EL (cell line): ENCODE measurements at places on chromosomes 7 and 10.

- DNase-seq = peak; percentile 70
These were observed at the start of gene BICC1 for GRCh38 chr10:58512491-58513187. BICC1 (plus strand) TSS chr10:58512872; CDS start chr10:58513144, 272 bp downstream.

- no peak for DNase-seq
These were observed 156.9 kb upstream of the RHOBTB1 start for GRCh38 chr10:61100887-61101286.

- no peak for DNase-seq
These were observed 81.0 kb downstream of the SORCS1 start for GRCh38 chr10:107083388-107084009.

GRCh38 chr10:88062385-88062784 lies 199.0 kb downstream of the PTEN start:
- no peak for DNase-seq

- no peak for DNase-seq
These were observed 161.7 kb downstream of the C7orf25 start for GRCh38 chr7:42750172-42750571.

DNA sequence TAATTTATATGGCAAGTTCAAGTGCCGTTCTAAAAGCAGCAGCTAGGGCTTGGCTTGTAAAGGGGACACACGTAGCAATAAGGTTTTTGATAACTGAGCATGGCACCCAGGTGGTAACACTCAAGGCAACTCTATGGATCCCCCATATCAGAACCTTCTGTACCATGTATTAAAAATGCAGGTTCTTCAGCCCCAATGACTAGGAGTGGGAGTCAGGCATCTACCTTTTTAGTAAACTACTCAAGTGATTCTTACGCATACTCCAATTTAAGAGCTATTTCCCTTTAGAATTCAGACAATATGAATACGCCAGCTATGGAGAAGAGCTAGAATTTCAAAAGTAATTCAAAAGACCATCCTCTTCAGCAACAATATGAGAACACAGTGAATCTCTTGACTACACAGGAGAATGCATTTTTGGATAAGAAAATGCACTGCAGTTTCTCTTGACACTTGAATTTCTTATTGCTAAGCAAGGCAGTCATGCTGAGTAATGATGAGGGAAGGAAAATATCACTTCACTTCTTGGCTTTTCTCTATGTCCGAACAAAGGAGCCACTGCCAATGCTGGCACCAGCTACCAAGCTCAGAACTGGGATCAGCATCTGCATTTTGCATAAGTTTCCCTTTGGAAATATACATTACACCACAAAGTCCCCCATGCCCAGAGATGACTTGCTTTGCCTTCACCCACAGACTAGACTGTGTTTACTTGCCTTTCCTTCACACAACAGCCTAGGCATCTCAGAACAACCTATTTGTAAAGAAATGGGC lies 53.5 kb downstream of the ABLIM1 start:
- DNase-seq = no peak

DNA sequence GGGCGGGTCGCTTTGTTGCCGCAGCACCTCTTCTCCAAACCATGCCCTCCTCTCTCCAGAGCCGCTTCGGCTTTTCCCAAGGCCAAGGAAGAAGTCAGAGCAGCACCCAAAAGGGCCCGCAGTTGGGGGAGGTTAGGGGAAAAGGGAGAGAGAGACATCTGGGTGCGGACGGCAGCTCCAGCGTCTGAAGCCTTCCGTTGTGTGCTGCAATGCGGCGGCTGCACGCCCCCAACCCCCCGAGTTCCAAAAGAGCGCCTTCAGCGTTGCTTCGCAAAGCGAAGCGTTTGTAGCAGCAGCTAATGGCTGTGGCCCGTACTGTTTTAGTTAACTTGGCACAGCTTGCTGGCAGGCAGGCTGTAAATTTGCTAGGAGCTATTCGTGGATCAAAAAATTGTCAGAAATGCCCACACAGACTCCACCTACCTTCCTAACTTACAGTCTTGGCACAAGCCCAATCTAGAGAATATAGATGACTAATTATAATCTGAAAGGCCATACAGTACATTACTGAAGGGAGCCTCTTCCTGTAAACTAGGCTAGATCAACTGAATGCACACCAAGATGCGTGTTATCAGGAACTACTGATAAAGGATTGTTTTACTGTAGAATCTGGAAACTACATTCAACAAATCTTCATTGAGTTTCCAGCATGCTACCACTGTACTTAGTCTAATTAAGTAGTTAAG lies 1.1 kb upstream of the KBTBD2 start:
- DNase-seq = peak; percentile 73

- DNase-seq = no peak
These were observed 13.9 kb downstream of the PIK3AP1 start for GRCh38 chr10:96706331-96706853.

DNA sequence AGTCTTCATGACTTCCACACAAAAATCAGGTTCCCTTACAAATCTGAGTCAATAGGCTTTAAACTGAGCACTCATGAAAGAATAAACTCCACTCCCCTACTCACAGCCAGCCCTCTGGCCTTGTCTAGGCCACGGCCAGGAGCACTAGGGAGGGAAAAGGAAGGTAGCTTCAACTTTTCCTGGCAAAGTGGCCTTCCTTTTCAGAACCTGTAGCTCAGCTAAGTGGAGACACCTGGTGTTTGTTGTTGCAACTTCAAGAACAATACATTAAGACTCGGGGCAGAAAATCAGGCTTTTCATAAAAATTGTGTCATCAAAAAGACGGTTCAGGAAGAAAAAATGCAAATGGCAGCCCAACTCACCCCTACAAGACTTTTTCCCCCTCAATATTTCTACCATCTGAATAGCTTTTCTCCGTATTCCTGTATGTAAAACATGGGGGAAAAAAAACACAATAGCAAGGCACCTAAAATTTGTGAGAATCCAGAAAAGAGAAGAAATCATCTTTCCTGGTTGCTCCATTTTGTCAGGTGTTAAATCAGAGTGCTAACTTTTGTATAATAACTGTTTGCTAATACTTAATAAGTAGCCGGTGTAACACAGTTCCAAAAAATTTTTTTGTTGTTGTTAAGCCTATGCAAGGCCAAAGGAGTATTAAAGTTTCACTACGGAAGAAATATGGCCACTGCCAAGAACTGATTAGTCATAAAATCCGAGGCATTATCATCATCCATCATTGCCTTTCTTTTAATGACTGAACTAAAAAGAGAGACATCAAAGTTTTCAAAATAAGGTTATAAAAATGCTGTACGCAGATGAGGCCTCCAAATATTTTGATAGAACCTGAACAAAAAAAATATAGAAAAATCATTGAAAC lies 66.2 kb upstream of the ARID5B start:
- peak; percentile 82 for DNase-seq

- peak; percentile 46 for DNase-seq
These were observed 2.9 kb upstream of the MTPN start for GRCh38 chr7:135980012-135980551.

DNA sequence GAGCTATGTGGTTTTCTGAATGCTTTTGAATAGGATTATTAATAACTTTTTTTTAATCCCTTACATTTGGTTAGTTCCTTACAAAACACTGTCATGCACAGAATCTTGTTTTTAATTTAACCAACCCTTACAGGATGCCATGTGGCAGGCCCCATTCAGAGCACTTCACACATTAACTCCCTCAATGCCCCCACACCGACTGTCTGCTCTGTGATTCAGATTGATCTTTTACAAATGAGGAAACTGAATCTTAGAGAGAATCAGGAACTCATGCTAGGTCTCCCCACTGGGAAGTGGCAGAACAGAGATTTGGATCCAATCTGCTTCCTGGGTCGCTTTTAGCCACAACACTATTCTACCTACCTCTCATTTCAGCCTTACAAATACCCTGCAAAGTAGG lies 195.8 kb upstream of the NPVF start:
- DNase-seq = no peak

- no peak for DNase-seq
These were observed 559.7 kb downstream of the TCERG1L start for GRCh38 chr10:130751851-130752250.

- DNase-seq = peak; percentile 44
These were observed 486 bp downstream of the CACNA2D1 start for GRCh38 chr7:82443036-82443546.

GRCh38 chr7:44460325-44460724 lies 30.1 kb downstream of the NUDCD3 start:
- DNase-seq = no peak

DNA sequence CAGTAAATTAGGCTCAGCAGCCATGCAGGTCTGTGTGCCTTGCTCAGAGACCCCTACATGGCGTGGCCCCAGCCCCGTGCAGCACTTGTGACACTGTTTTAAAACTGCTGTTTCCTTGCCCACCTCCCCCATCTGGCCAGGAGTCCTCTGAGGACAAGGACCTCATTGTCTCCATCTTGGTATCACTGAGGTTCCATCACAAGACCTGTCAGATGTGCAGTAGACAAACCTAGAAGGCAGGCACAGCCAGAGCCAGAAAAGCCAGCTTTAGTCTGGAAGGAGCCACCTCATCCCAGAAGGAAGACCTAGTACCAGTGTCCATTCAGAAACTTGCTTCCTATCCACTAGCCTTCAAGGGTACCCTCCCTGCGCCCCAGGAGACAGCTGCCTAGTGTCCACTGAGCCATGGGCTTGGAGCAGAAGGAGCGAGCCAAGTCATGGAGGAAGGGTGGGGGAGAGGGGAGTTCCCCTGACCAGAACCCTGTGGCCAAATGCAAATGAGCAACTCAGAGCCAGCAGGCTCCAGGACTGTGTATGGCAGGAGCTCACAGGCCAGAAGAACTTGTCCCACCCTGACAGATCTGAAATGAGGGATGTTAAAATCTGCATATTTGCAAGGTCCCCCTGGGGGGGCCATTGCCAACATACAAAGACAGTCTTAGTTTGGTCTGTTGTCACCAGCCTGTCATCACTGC lies 176.1 kb downstream of the SH3PXD2A start:
- no peak for DNase-seq

DNA sequence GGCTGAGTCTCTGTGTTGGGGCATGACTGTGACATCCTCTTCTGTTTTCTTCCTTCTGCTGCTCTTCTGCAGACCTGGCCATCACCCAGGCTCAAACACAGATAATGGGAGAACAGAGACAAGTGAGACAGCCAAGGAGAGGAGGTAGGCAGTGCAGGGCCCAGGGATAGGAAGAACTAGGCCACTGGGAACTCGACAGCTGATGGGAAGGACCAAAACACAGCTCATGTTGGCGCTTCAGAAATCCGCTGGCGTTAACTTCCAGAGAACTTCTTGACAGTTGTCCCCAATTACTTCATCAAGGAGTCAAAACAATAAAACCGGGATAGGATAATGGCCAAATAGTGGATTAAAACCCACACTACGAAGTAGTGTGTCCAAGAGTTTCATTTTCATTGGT lies 97.0 kb upstream of the PALS2 start:
- no peak for DNase-seq
